Skeletal muscle cell (primary cell): ENCODE measurements at places on chromosomes 11 and 22.

- DNase-seq = no peak
These were observed 11.5 kb upstream of the FADD start for GRCh38 chr11:70191495-70192140.

GRCh38 chr22:25976356-25976755 is 192.9 kb upstream of the SEZ6L start:
- DNase-seq = no peak

GRCh38 chr11:134512061-134512460 is 100.0 kb upstream of the B3GAT1 start:
- DNase-seq = no peak

- DNase-seq = no peak
These were observed 6.0 kb downstream of the IL18BP start for GRCh38 chr11:72004515-72005346.

DNA sequence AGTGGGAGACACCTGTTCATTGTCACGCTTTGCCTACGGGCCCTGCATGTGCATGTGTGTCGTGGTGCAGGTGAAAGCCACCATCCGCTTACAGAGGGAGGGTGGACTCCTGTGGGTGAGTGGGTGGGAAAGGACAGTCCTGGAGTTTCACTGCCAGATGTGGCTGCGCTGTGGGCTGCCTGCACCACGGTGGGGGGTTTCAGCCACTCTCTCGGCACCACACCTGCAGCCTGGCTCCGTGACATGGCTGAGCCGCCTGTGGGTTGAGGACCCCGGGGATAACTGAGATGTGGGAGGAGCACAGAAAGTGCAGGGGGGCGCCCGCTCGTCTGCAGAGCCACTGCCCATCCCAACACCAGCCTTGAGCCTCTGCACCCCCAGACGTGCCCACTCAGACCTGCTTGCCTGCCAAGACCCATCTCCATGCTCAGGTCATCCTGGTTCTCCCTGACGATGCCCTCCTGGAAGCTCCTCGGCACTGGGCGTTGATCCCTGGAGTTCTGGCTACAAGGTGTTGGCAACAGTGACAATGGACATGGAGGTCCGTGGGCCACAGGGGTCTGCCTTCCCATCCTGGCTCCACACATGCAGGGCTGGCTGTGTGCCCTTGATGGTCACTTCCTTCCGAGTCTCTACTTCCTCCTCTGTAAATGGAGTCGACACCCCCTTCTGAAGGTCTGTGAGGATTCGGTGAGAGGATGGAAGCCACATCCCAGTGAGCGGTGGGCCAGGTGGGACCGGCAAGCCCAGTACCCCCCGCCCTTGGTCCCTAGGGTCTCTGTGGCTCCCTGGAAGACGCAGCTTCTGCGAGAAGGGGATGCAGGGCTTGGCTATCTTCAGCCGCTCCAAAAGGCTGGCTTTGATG is 1007.0 kb downstream of the BRD1 start:
- DNase-seq = no peak

- DNase-seq = no peak
These were observed 34.7 kb downstream of the CERK start for GRCh38 chr22:46703171-46703995.

GRCh38 chr11:78034623-78035022 is 11.5 kb upstream of the KCTD14 start:
- DNase-seq = no peak
